ENCODE measurements at places on chromosomes 4 and X.

DNA sequence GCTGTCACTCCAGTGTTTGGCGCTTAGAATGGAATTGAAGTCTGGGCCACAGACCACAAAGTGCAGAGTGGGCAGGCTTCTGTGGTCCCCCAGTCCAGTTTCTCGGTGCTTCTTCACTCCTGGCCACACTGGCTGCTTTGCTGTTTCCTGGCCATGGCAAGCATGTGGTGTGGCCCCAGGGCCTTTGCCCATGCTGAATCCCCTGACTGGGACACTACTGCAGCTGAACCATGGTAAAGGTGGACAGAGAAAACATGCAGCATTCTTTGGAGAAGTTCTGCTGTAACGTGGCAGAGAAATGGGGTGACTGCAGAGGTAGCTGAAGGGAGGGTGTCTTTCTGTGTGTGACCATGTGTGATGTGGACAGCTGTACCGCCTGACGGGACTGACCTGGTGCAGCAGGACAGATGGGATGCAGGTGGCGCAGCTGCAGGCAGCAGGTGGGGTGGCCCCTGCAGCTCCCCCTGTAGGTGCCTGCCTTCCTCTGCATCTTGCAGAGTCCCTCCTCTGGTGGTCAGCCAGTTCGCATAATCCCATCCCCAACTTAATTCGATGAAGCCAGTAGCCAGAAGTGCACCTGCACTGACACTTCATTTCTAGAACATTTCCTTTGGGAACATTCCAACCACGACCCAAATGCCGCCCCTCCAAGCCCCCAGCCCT, 13.2 kb upstream of the S100P start:
- DNase-seq: no peak

DNA sequence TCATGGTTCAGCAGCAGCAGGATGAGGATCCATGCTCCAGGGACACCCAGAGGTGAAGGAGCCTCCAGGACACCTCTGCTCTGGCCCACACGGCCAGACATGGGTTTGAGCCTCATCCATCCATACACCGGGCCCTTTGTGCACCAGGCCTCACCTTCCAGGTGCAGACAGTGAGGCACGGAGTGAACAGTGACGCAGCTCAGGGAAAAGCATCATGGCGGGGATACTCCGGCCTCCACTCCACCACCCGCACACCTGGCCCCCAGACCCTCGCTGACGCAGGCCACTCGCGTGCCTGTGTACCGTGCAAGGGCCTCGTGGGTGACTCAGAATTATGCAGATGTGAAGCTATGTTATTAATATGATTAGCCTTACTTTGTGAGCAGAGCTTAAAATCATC, 33.3 kb downstream of the ADRA2C start:
- no peak for DNase-seq

- DNase-seq: no peak
Measured at GRCh38 chr4:182137343-182137742, 105.9 kb upstream of the TENM3 start.

- DNase-seq: no peak
Measured at GRCh38 chr4:123593655-123594054, 197.1 kb downstream of the SPRY1 start.

DNA sequence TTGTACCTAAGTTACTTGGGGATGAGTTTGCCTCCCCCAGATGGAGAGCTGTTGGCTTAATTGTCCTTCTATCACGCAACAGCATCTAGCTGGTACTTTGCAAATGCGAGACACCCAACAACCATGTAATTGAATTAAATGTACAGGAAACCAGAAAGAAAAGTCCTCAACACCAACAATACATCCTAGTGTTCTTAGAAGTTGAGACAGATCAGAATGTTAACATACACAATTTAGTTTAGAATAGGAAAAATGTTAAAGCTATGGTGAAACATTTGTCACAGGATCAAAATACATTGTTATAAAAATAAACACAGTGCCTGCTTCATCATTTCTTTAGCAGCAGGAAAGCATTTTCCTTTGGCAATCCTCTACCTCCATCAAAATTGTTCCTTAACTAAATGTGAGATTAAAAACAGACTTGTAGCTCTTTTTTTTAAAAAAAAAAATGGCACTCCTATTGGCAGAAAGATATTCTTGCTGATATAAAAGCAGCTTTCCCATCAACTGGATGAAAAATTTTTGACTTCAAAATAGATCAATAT, 163.1 kb upstream of the MID1 start:
- no peak for DNase-seq

DNA sequence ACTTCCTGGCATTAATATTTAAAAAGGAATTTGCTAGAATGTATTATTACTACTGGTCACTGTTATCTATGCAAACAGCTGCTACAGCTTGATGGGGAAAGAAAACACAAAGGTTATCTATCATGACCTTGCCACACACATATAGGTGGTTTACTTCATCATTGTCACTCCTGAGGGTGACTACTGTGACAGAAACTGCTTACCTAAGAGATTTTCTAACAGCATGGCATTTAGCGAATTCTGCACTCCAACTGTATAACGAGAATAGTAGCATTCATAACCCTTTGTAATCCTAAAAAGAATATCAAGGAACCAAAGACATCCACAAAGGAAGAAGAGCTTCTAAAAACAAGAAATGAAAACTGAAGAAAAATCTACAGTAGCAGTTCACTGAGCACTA, 74.6 kb upstream of the SPOCK3 start:
- DNase-seq: no peak

- DNase-seq: peak; percentile 6
Measured at GRCh38 chr4:185779517-185779916, 32.5 kb downstream of the SORBS2 start.

All from SK-MEL-5 (cell line).